A549 (cell line): ENCODE measurements at places on chromosomes 11 and 22. TPM values are rescaled to one million over a fixed set of nuclear protein-coding genes. Genes with fewer than 3 reads are reported as not detected.

OR4A16 gene
- polyA plus RNA-seq, result not detected in 3 replicates

SPCS2 gene
- polyA plus RNA-seq, result 233 to 315 TPM (median 269 TPM) in 3 replicates

CATSPERZ gene
- polyA plus RNA-seq, result 3.4 to 4.7 TPM (median 4.1 TPM) in 3 replicates

DDTL gene
- polyA plus RNA-seq, result 2.5 to 3.2 TPM (median 2.7 TPM) in 3 replicates

DEPDC7 gene
- polyA plus RNA-seq, result 15.1 to 15.3 TPM (median 15.2 TPM) in 3 replicates

SHANK3 gene
- 2.1 to 2.4 TPM (median 2.3 TPM) in 3 replicates for polyA plus RNA-seq

PRSS23 gene
- 199 to 247 TPM (median 217 TPM) in 3 replicates for polyA plus RNA-seq

PRRG4 gene
- 0.72 to 1.4 TPM (median 1.3 TPM) in 3 replicates for polyA plus RNA-seq

PARVG gene
- polyA plus RNA-seq, result 0.04 TPM in 1 of 3 replicates, not detected in the others

SCUBE2 gene
- 0.21 to 0.49 TPM (median 0.45 TPM) in 3 replicates for polyA plus RNA-seq

SCGB2A2 gene
- polyA plus RNA-seq, result not detected in 3 replicates

CNGA4 gene
- 0.10 to 0.12 TPM (median 0.11 TPM) in 3 replicates for polyA plus RNA-seq

CBX7 gene
- polyA plus RNA-seq, result 2.0 to 2.5 TPM (median 2.3 TPM) in 3 replicates

GRCh38 chr11:26578998-26579661, 7.1 kb upstream of the MUC15 start:
- DNase-seq, result no peak

- DNase-seq, result no peak
Measured at GRCh38 chr22:20319041-20319744, 667 bp downstream of the DGCR6L start.

DNA sequence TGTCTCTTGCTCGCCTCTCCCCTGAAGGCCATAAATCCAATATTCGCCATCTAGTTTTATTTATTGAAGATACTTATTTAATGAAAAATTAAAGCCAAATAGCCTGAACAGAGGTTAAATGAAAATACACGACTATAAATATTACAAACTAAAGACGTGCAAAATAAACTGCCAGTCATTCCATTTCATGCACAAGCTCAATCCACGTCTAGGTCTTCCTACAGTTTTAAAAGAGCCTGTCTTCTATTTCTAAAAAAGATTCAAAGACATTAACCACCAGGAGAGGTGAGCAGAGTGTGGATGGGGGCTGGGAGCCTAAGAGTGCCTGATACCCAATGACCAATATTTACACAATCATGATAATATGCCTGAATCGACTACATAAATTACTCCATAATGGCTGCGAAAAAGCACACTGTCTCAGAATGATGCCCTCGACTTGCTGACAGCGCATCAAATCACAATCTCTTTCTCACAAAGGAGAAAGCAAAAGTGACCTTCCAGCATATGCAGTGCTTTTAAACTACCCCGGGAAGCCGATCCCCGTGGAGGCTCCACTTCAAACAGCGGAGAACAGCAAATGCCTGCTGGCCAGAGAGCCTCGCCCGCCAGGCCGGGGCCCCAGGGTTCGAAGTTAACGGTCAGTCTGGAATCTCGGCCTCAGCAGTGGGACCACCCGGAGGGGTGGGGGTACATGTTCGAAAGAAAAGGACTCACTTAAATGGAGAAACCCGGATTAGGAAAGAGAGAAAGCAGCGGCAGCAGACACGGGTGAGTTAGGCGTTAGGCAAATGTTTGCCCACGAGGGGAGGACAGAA, 1.7 kb downstream of the FCHSD2 start:
- DNase-seq, result peak; percentile 56

GRCh38 chr22:21450858-21451353, 16.3 kb upstream of the TMEM191C start:
- no peak for DNase-seq

- DNase-seq, result no peak
Measured at GRCh38 chr22:42412744-42413333, 19.4 kb downstream of the NFAM1 start.

GRCh38 chr22:24707470-24707801, 67.1 kb downstream of the PIWIL3 start:
- no peak for DNase-seq

GRCh38 chr22:47046411-47047065, 284.1 kb downstream of the TBC1D22A start:
- DNase-seq, result no peak

GRCh38 chr22:42595434-42595833, 19.2 kb downstream of the POLDIP3 start:
- DNase-seq, result no peak

GRCh38 chr11:75878933-75879332, 63.9 kb downstream of the UVRAG start:
- DNase-seq, result no peak

DNA sequence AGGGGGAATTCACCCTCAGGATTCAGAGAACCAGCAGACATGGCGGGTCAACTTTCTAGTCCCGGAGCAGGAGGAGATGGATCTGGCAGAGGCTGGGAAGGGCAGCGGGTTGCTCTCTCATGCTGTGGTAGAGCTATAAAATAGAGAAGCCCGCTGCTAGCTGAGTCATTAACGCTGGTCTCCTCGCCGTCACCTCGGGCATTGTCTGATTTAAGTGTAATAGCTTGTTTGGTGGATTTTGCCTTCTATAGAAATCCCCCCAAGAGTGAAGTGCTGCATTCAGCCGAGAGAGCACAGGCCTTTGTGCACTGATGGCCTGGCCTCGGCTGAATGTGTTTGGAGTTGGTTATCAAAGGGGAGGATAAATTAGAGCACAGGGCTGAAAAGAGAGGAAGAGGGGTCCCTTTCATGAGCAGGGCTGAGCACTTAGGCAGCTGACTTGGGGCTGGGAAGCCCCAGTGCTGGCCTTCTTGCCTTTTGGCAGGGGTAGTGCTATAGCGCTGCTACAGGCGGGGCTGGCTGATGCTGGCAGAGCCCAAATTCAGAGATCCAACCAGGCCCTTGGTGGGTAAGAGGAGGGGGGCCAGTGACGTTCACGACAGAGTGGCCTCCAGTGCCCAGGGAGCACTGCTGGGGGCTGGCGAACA, 161.1 kb upstream of the CADM1 start:
- DNase-seq, result no peak

DNA sequence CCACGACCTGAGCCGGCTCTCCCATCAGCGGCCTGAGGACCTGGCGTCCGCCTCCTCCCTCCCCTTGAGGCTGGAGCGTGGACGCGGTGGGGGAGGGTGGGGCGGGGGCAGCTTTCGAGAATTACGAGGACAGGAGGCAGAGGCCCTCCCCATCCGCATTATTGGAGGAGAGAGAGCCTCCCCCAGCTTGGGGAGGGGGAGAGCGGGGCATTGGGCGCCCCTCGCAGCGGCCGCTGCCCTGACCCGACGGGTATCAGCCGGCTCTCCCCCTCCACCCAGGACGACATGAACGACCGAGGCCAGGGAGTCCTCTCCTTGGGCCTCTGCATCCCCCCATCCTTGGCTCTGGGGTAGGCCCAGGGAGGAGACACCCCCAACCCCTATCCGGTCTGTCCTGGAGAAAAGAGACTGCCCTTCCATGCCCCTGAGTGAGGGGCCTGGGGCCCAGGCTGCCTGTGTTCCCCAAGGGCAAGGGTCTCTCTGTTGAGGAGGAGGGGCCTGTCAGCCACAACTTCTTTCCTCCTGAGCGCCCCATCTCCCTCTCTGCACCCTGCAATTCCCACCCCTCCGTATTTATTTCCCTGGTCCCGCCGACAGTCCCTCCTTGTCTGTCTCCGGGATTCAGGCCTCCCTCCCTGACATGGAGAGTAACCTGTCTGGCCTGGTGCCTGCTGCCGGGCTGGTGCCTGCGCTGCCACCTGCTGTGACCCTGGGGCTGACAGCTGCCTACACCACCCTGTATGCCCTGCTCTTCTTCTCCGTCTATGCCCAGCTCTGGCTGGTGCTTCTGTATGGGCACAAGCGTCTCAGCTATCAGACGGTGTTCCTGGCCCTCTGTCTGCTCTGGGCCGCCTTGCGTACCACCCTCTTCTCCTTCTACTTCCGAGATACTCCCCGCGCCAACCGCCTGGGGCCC, 495 bp downstream of the GPR137 start:
- DNase-seq, result peak; percentile 56

DNA sequence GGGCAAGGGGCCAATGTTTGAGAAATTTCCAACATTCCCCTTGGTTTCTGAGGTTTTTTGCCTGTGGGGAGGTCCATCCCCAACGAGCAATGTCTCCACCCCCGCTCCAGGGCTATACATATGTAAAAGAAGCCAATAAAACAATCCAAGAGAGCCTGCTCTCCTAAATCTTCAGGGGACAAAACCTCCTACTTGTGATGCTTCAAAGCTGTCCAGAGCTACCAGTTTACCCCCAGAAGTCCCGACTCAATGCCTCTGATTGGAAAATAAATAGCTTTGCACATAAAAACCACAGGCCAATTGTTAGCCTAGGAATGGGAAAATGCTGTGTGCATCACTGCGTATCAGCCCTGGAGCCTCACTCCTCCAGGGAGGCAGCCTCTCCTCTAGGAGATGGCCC, 66.0 kb upstream of the PAX6 start:
- DNase-seq, result no peak

- no peak for DNase-seq
Measured at GRCh38 chr11:92911478-92911877, 58.0 kb upstream of the MTNR1B start.

- no peak for DNase-seq
Measured at GRCh38 chr11:10204021-10204420, 90.0 kb downstream of the SBF2 start.

GRCh38 chr22:22408731-22409696, 99.5 kb downstream of the ZNF280B start:
- DNase-seq, result peak; percentile 15

DNA sequence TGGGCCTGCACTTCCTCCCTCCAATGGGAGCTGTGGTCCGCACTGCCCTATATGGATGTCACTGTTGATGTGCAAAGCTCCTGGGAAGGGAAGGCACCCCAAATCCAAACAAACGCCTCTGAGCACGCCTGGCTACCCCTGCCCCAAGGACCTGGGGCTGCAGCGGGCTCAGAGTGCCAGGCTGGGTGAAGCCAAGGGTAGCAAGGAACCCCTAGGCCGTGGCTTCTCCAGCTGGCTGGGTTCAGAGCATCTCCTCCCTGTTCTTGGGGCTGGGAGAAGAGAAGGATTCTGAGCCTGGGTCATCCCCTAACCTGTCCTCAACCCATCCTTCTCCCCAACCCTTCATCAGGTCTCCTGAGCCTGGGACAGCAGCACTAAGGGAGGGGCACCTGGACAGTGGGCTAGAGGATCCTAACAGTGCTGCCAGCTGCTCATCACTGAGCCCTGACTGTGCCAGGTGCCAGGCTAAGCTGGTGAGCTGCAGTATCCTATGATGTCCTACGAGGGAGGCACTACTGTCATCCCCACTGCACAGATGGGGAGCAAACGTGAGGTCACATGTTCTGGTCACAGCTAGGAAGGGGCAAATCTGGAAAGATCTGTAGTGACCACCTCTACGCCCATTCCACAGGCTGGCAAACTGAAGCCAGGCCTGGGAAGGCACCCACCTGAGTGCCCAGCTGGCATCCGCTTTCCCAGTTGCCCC, 3.0 kb downstream of the SSTR3 start:
- no peak for DNase-seq

DNA sequence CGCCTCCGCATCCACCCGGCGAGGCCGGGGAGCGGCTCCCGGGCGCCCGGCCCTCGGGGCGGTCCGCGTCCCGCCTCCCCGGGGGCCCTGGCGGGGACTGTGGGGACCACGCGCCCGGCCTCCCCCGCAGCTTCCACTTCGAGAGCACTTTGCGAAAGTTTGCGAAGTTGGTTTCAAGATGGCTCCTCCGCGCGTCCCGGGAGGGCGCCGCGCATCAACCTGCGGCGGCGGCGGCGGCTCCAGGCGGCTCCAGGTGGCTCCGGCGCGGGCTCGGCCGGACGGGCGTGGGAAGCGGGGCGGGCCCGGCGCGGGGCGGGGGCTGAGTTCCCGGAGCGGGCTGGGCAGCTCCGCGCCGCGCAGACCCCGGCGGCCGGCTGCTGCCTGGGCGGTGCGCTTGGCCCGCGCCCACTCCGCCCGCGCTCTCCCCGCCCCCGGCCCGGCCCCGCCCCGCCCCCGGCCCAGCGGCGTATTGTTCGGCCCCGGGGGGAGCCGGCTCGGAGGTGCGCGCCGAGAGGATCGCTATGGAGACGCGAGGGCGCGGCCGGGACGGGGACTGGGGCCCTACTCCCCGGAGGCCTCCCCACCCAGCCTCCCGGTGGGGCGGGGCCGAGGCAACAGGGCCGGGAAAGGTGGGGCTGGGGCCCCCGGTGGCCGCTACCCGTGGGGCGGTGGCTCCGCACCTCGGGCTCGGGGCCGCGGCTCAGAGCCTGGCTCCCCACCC, at the start of gene CELSR1:
Gene CELSR1, minus strand, starts transcription at position 396 of the 721 bp plus-strand sequence. CDS start 450 bp downstream, outside the sequence.
- DNase-seq, result peak; percentile 72

- DNase-seq, result no peak
Measured at GRCh38 chr11:116644941-116645305, 127.9 kb downstream of the BUD13 start.

DNA sequence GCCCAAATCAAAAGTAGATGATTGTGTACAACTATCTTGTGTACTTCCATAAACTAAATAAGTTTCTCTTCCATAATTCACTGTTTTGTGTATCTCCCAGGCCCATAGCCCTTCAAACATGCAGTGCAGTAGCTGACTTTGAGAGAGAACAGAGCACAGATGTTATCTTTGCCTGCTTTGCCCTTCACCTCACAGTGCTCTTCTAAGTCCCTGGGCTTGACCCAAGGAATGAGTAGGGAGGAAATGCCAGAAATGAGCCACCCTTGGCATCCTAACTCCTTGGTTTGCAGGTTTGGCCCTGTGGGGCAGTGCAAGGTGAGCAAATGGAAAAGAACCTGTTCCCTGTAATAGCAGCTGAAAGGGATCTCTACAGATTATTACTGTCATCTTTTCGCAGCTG, 79.2 kb downstream of the STIM1 start:
- DNase-seq, result no peak

- DNase-seq, result no peak
Measured at GRCh38 chr11:9397746-9398680, 13.6 kb downstream of the IPO7 start.

GRCh38 chr11:121914508-121915059, 201.4 kb downstream of the BLID start:
- DNase-seq, result no peak

- no peak for DNase-seq
Measured at GRCh38 chr22:28006271-28006670, 87.2 kb upstream of the PITPNB start.

GRCh38 chr22:46967445-46968358, 205.3 kb downstream of the TBC1D22A start:
- no peak for DNase-seq
